ENCODE measurements at places on chromosomes 16 and 17.

GRCh38 chr17:41695954-41696757, 7.5 kb downstream of the EIF1 start:
- peak; percentile 63 for DNase-seq

- DNase-seq = no peak
These were observed 11.2 kb downstream of the GAA start for GRCh38 chr17:80112471-80113032.

- no peak for DNase-seq
These were observed 1.7 kb upstream of the AKTIP start for GRCh38 chr16:53504665-53505064.

DNA sequence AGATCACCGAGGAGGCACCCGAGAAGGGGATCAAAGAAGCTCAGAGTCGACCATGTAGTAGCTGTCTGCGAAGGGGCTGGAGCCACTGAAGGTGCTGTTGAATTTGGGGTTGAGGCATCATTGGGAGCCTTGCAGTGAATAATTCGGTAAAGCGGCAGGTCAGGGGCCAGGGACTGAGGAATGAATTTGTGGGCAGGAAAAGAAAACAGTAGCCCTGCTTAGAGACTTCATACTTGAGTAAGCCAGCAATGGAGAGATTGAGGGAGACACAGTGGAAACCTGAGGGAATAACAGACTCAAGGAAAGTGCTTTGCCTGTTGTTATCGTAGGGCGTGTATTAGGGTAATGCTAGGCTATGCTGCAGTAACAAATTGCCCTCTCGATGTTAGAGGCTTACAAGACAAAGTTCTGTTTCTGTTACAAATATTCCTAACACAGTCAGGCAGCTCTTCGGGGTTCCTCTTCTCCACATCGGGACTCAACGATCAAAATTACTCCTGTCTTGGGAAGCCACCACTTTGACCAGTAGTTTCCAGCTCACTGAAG, 13.4 kb upstream of the HERPUD1 start:
- DNase-seq = no peak

GRCh38 chr17:68514831-68515635, 2.8 kb downstream of the PRKAR1A start:
- no peak for DNase-seq

DNA sequence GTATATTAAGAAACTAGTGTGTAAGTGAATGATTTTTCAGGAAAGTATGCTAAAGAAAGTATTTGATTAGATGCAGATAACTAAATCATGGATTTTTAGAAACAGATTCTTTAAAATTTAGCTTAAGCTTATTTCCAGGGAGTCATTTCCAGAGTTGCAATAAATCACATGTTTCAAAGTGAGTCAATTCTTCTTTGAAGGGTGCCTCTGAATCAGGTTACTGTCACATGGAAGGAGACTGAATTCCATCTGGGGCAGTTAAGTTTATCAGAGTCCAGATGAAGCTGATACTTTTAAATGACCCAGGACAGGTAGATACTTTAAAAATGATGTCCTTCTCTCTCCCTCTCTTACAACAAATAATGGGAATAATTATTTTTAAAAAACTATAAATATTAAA, 5.0 kb downstream of the MFSD11 start:
- DNase-seq = no peak

DNA sequence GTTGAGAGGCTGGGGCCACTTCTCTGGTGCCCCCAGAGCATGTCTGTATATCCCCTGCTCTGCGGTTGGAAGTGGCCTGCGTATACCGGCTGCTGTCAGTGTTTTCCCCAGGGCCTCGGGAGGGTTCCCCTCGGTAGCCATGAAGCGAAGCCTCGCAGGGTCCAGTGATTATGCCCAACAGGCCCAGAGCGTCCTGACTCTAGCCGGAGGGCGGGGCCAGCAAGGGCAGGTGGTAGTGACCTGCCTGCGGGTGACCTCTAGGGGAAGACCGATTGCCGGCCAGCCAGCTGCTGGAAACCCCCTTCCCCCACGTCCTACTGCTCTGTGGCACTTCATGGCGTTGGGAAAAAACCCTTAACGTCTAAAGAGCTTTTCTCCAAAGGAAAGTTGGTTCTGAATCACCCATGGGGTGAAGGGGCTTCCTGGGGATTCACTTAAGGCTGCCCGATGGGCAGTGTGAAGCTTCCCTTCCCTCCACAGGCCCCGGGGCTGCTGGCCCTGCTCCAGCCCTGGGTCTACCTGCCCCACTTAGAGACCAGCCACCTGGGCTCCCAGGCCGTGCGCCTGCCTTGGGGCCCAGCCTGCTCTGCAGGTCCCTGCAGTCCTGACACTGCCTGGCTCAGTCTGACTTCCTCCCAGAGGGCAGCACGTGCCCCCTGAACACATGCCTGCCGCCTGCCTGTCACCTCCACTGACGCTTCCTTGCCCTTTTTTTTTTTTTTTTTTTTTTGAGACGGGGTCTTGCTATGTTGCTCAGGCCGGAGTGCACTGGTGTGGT, 72.8 kb downstream of the SOCS1 start:
- DNase-seq = no peak

- DNase-seq = no peak
These were observed 3.1 kb upstream of the LHX1 start for GRCh38 chr17:36934144-36934691.

DNA sequence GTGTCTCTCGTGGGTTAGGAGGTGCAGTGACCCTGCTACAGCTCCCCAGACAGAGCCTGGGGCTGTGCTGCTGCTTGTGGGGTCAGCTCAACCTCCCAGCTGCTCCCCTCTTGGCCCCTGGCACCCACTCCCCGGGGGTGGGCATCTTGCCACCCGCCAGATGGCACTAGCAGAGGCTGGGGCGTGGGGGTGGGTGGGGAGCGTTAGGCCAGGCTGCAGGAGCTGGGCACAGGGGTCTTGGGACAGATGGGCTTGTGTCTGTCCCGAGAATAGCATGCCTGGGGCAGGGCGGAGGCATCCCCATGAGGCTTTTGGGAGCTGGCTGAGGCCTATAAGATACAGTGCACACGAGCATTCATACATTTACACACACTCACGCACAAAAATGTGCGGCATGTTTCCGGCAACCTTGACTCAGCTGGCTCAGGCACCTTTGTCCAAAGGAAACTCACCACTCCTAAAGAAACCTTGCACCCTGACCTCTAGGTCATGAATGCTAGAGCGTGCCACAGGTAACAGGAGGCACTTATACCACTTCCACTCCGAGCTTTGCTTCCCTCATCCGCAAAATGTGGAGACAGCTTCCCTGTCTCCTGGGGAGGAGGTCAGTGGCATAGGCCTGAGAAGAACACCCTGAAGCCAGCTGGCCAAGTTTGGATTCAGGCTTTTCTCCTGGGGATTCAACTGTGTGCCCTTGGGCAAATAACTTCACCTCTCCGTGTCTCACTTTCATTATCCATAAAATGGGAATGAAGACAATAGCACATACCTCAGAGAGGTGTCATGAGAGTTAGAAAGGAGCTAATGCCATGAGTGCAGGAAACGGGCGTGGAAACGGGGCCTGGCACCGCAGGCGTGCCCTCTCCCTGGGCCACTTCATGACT, 78.9 kb upstream of the LHX1 start:
- DNase-seq = no peak

- DNase-seq = no peak
These were observed 25.5 kb downstream of the ASPA start for GRCh38 chr17:3501344-3501743.

- DNase-seq = no peak
These were observed 352.3 kb upstream of the CDH5 start for GRCh38 chr16:66014221-66014620.

GRCh38 chr16:27495191-27495590, 54.5 kb downstream of the GTF3C1 start:
- peak; percentile 16 for DNase-seq

DNA sequence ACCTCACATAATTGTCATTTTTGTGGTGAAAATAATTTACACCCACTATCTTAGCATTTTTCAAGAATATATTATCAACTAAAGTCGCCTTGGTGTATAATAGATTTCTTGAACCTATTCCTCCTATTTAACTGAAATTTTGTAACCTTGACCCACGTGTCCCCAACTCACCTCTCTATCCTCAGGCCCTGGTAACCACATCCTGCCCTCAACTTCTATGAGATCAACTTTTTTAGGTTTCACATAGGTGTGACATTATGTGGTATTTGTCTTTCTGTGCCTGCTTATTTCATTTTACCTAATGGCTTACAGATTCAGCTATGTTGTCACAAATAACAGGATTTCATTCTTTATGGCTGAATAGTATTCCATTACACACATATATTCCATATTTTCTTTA, 73.0 kb upstream of the CNTNAP4 start:
- no peak for DNase-seq

GRCh38 chr16:80993834-80994233, 12.9 kb downstream of the CMC2 start:
- no peak for DNase-seq

DNA sequence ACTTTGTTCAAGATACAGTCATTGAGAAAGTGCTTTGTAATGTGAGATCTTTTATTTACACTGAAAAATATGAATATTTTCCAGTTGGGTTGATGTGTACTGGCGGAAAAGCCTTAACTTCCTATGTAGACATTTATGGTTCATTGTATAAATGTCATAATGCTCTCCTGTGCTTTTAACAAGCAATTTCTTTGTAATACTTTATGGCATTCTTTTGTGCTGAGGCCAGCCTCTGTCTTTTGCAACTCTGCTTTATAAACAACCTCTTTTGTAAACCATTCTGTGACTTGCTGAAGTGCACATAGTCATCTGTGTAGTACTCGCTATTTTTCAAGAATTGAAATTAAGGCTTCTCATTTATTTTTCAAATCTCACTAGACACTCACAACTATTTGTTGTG, 291.2 kb downstream of the CDH11 start:
- peak; percentile 10 for DNase-seq

DNA sequence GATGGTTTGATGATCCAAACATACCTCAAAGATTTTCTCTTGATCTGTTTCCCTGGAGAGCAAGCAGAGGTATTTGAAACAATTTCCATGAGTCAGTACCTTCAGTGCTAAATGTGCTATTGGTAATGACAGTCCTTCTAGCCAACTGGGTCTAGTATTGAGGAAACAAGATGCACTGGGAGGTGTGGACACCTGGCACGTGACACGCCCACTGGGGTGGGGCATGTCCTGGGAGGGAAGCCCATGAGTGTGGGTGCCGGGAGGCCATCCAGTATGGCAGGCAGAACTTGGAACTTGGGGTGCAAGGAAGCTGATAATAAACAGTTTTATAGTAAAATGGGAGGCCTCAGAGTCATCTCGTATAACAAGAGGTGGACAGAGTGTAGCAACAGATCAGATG, 17.9 kb upstream of the AKAP1 start:
- no peak for DNase-seq

DNA sequence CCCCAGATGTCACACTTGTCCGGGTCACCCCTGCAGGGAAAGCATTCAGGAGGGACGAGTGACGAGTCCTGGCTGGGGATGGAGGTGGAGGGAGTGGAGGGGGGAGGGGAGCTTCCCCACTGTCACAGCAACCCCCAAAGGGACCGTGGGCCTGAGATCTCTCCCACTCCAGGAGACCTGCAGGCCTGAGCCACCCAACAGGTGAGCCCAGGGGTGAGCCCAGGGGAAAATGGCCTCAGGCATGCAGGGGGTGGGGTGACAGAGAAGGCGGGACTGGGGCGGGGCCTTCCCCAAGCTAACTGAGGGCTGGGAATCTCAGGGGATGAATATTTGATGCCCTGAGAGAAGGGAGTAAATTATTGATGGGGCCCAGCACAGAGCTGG, 2.4 kb downstream of the USH1G start:
- no peak for DNase-seq

DNA sequence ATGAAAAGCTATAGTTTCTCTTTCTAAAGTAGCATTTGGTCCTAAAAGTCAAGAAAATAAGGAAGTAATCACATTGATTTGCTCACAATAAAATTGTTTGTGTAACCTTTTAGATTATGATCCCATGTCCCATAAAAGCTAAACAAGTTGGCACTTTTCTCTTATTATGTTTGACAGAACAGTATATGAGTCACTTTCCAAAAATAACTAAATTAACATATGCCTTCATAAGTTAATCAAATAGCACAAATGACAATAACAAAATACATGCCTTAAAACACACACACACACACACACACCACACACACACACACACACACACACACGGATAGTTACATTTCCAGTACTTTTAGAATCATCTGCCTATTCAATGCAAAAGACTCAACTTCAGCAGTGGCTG, 2.8 kb downstream of the MED13 start:
- DNase-seq = peak; percentile 41

DNA sequence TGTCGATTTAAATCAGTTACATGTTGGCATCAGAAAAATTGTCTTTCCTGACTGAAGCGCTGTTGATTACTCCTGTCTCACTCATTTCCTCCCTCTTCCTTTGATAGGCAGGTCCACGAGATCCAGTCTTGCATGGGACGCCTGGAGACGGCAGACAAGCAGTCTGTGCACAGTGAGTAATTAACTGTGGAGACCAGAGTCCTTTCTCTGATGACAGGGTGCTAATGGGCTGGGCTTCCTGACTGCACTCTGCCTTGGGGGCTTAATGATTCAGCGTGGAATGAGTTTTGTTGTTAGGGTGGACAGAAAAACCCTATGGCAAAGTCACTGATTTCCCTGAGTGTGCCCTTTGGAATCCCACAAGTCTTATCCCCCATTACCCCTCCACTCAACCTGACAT, 6.5 kb downstream of the GOSR2 start:
- no peak for DNase-seq

DNA sequence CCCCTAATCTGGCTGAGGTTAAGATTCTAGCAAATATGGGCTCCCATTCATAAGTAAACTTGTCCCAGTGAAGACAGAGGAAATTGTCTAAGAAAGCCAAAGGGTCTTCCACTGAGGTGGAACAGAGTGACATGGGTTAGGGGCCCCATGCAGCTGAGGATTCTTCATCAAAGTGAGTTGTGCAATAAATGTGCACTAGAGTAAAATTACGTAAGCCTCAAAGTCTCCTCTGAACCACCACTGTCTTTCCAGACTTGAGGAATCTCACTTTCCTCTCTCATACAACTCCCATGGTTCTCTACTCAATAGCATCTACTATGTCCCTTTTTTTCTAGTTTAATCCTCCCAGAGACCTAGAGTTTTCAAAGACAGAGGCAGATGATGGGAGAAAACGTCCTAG, 132.4 kb downstream of the CA10 start:
- no peak for DNase-seq

GRCh38 chr16:47016700-47017133, 43.2 kb upstream of the DNAJA2 start:
- DNase-seq = no peak

- no peak for DNase-seq
These were observed 301.2 kb downstream of the SEC14L1 start for GRCh38 chr17:77441940-77442339.

DNA sequence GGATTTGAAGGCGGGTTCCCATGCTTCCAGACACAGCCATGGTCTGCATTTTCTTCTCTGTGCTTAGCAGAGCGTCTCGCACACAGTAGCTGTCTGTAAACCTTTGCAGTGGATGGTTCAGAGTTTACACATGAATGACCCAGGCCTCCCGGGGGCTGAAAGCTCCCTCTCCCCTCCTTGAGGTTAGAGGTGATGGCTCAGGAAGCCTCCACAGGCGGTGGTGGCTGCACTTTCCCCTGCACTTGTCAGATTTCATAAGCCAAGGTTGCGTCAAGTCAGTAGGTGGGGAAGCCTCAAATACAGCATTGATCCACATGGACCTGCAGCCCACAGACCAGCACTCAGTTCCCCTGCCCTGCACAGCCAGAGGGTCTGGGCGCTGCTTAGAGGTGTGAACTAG, 211.9 kb downstream of the KATNIP start:
- no peak for DNase-seq
